ENCODE measurements at places on chromosomes 6 and 20. TPM values are rescaled to one million over a fixed set of nuclear protein-coding genes. Genes with fewer than 3 reads are reported as not detected.

Gene VSTM2L
- 0.32 TPM for total RNA-seq

Gene MACROD2
- 1.6 TPM for total RNA-seq

Gene KCNK16
- not detected for total RNA-seq

Gene PRRT1
- total RNA-seq = under 0.01 TPM

Gene FAM217A
- total RNA-seq = not detected

Gene SUMO4
- 2.6 TPM for total RNA-seq

Gene TASP1
- total RNA-seq = 8.1 TPM

Gene C6orf58
- not detected for total RNA-seq
